ENCODE measurements at places on chromosomes 12 and 14.

DNA sequence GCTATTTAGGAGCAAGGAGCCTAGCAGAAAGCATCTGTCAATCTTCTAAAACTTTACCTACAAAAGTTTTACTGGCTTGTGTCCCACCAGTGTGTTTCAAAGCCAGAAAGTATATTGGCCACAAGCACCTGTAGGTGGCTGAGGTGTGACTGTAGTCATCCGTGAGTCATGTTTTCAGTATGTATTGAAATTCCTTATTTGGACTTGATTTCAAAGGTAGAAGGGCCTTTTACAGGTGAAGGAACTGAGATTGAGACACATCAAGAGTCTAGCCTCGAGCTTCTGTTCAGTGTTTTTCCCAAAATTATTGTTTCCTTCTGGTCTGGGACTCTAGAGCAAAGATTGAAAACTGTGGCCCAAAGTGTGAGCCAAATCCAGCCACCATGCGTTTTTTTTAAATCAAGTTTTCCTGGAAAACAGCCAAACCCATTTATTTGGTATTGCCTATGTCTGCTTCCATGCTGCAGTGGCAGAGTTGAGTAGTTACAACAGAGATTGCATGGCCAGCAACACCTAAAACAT is 195.3 kb upstream of the BCL2L14 start:
- no peak for DNase-seq

- no peak for DNase-seq
Observed at GRCh38 chr14:31080056-31080455, 53.9 kb upstream of the STRN3 start.

- DNase-seq = no peak
Observed at GRCh38 chr14:30227436-30227835, 299.8 kb upstream of the PRKD1 start.

DNA sequence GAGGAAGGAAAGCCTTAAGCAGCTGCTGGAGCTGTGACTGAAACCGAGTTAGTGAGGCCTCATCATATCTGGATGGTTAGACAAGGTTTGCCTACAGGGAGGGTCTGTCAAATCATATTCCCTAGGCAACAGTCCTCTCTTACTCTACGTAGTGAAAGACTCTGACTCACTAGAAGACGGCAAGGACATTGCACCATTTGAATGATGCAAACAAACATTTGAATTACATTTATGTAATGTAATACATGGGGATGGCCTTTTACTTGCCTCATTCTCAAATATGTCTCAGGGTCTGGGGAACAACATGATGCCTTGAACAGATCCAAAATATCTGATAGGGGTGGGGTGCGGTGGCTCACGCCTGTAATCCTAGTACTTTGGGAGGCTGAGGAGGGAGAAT is 29.8 kb upstream of the STRAP start:
- DNase-seq = no peak

GRCh38 chr14:86296173-86296572 is 766.2 kb downstream of the FLRT2 start:
- no peak for DNase-seq

DNA sequence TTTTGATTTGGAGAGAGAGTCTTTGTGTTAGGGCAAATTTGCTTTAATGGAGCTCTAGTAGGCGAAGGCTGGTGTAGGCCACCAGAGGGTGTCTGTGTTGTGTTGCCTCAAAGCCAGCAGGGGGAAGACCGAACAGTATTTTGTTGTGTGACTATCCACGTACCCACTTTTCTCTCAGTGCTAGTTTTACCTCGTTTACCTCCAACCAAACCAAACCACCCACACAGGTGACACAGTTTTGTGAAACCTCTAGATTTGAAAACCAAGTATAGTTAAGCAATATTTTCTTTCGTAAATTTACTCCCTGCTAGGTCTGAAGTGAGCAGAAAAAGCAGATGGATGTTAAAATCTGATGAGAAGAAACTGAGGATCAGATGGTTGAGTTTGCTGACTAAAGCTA is 36.3 kb upstream of the NPFF start:
- no peak for DNase-seq

DNA sequence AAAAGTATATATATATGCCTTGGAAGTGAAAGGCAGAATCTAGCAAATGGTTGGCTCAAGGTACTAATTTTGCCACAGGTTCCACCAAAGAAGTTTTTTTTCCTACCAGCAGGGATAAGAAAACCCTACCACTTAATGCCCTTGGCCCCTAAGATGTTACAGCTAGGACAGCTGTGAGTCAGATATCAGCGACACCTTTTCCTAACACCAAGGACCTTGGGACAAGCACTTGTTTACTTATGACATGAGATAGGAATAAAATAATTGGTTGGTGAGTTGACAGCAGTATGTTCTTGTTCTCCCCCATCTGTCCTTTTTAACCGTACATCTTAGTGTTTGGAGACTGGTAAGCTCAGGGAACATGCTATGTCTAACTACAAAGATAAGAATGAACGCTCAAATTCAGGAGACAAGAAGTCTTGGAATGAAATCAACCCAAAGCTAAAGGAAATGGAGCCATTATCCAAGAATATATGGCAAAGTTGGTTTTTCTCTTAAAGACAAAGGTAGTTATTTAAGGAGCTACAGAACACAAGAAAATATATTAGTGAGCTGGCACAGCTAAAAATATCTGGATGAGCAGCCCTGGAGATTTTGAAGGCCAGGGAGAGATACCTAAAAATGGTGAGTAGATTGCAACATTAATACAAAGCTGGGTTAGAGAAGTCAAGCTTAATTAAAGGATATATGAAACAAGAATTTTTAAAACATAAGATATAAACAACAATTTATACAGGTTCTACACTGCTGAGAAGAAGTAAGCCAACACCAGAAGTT is 126.8 kb downstream of the TMTC1 start:
- no peak for DNase-seq

- DNase-seq = no peak
Observed at GRCh38 chr12:119020406-119021360, 39.3 kb downstream of the SRRM4 start.

DNA sequence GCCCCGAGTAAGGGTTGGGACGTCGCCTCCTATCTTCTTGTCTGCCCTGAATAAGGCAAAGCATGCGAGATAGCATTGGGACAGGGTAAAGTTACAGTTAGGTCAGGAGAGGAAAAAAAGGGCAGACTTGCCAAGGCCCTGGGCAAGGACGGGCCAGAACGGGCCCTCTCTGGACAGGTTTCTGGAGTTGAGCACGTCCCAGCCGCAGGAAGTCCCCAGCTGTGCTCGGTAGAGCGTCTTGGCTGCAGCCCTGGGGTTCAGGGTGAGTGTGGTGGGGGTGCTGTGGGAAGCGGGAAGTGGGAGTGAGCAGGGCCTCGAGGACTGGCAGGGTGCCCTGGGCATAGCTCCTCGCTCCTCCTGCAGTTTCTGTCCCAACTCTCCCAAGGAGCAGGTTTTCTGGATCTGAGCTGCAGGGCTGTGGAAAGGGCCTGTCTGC is 5.4 kb downstream of the RPS6KL1 start:
- no peak for DNase-seq

DNA sequence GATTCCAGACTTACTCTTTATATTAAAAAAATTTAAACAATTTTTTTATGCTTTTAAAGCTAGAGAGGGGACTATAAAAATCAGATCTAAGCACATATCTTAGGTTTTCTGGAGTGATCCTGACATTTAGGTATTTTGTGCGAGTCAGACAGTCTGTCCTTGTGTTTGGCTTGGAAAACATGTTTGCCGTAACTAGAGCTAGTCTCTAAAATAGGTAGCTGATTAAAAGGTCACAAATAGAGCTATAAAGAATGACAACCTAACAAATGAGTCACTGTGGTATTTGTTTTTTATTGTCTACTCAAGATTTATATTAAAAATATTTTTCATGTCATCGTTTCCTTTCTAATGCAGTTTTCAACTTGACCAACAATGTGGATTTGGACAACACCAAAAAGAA is 73.4 kb downstream of the MNAT1 start:
- no peak for DNase-seq

GRCh38 chr12:6767353-6768319 is 1.5 kb downstream of the PTMS start:
- no peak for DNase-seq

GRCh38 chr14:77601846-77602619 is 14.4 kb downstream of the SPTLC2 start:
- no peak for DNase-seq

GRCh38 chr12:42421844-42422779 is 96.1 kb downstream of the PPHLN1 start:
- DNase-seq = no peak

DNA sequence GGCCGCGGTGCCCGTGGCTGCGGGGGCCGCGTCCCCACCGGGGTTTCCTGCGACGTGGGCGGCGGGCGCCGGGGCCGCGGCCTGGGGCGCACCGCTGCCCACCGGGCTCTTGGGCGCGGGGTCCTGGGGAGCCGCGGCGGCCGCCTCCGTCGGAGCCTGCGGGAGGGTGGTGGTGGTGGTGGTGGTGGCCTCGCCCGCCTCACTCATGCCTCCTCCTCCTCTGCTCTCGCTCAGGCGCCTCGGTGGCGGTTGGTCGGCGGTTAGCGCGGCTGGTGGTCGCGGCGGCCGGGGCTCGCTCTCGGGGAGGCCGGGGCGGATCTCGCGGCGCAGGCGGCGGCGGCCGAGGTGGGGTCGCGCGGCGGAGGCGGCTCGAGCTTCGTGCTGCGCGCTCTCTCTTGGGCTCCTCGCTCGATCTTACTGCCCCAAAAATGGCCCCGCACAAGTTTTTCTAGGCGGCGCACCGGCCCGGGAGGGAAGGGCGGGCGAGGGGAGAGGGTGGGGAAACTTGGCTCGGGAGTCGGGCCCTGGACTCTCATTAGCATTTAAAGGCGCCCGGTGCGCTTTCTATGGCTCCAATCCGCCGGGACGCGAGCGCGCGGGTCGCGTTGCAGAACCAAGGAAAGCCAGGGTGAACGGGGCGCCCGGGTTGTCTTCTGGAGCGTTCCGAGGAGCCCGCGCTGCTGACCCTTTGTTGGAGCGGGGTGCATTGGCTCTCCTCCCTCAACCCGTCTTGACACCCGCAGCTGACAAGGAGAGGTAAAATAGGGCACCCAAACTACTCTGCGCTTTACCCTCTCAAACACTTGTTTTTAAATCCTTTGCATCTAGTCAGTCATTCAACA is at the start of gene YBX3:
TSS of gene YBX3 (minus strand) at position 419 of the 842 bp plus-strand sequence. CDS start at position 207, 212 bp downstream.
- DNase-seq = peak; percentile 8

GRCh38 chr14:42541535-42542001 is 934.9 kb downstream of the LRFN5 start:
- no peak for DNase-seq

- no peak for DNase-seq
Observed at GRCh38 chr14:77031759-77032490, 3.4 kb upstream of the IRF2BPL start.

DNA sequence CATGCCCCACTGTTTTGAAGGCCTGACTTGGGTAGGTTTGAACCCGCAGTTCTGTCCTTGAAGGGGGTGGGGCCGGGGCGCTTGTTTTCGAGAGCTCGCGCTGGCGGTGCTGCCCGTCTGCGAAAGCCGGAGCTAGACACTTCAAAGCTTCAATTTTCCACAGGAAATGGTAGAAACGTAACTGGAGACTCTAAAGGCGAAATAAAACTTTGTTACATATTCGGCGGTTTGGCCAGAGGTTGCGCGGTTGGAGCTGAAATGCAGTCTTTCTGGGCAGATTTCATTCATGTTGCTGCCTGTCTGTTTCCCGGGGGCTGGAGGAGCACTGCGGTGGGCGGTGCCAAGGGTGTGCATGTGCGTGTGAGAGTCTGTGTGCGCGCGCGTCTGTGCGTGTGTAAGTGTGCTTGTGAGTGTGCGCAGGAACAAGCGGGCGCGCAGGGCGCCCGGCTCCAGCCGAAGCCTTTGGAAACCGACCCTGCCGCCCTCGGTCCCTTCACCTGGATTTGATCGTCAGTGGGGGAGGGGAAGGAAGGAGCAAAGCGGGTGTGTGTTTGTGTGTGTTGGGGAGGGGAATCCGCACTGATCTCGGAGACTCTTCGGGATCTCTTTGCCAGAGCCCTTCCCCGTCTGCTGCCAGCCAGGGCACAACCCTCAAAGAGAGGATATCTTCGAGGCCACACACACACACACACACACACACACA is 227.7 kb upstream of the CRY1 start:
- peak; percentile 53 for DNase-seq

GRCh38 chr14:88181072-88181471 is 142.0 kb downstream of the KCNK10 start:
- no peak for DNase-seq

- no peak for DNase-seq
Observed at GRCh38 chr12:64733857-64734256, 25.3 kb downstream of the GNS start.

- no peak for DNase-seq
Observed at GRCh38 chr14:24231263-24232120, 675 bp downstream of the NEDD8 start.

DNA sequence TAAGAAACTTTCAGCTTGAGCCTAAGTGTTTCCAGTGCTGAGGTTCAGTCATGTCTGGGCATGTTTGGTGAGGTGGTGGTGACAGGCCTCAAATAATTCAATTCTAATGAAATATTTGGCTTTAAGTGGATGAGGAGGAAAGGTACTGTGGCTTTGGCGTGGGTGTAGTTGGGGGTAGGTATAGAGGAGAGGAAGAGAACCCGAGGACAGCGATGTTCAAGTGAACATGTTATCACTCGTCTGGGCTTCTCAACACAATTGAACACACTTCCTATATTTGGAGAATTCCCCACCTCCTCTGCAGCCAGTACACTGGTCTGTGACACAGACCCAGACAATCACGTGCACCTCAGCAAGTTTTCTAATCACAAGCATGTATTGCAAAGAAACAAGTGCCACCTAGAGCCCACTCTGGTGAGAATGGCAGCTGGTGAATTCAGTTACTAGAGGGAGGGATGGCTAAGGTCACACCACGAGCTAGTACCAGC is 53.0 kb downstream of the IFNG-AS1 start:
- DNase-seq = no peak

DNA sequence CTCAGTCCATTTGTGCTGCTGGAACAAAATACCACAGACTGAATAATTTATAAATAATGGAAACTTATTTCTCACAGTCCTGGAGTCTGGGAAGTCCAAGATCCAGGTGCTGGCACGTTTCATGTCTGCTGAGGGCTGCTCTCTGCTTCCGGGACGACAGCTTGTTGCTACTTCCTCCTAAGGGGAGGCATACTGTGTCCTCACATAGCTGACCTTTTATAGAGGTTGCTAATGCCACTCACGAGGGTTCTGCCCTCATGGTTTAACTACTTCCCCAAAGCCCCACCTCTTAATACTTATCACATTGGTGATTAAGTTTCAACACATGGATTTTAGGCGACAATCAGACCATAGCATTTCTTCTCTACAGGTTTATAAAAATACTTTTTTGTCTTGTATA is 411.1 kb downstream of the NRXN3 start:
- no peak for DNase-seq
